Amniotic epithelial cell (primary cell): ENCODE measurements at places on chromosomes 6 and 20.

GRCh38 chr20:24597051-24597450 lies 127.6 kb downstream of the SYNDIG1 start:
- DNase-seq: no peak

DNA sequence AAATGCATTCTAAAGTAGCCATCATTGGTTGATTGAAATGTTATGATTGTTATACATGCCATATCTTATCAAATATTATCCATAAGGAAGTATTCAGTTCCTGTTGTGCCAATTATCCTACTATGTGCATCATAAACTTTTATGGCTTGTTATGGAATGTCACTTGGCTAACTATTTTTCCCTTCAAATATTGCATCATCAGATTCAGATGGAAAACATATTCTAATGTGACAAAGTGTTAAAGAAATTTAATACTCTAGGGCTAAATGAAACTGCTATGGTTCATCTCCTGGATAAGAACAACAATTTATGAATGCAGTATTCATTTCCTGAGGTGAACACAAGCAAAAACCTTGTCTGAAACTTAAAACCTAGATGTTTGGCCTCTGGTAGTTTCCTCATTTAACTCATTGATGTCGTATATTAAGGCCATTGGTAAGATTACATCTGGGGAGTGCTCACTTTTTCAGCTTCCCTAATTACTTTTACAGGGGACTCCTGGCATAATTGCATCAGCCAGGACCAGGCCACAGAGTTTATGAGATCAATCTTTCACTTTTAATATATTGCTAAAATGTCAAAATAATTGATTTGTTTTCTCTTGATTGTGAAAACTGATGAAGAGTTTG lies 134.9 kb upstream of the CEP162 start:
- DNase-seq: no peak

DNA sequence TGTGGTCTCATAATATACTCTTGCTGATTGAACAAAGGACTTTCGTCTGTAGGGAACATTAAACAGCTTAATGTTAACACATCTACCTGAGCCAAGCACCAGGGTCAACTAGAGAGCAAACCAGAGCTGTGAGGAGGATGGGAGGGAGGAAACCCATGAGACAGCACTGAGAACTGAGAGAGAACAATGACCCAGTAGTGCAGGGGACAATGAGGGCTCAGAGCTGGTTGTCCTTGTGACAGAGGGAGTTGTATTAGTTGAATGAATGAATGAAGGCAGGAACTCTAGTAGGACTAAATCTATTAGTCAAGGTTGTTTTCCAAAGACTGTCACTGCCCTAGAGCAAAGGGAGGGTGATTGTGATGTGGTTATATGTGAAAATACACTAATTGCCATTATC lies 28.2 kb upstream of the GSTA4 start:
- DNase-seq: no peak

GRCh38 chr6:134035823-134036296 lies 16.6 kb downstream of the SLC2A12 start:
- DNase-seq: peak; percentile 73

DNA sequence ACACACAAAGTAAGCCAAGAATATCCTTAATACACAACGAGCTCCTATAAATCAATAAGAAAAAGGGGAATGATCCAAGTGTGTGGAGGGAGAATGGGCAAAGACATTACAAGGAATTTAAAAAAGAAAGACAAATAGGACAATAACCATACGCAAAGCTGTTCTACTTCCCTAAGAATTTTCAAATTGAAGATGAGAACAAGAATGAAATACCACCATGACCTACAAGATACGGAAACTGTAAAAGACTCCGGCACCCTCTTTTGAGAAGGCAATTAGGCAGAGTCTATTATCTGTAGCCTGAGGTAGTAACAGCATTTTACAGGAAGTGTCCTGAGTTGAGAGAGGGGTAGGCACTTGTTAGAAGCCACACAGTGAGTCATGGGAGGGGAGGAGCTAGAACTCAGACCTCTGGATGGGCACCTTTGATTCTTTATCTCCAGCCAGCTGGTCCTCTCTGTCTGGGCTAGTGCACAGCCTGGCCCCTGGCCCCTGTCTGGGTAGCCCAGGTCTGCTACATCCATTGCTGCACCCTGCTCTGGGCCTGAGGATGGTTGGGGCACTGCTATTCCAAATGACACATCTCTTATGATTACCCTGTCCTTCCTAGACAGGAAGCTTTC lies 15.3 kb downstream of the RSPO4 start:
- no peak for DNase-seq

DNA sequence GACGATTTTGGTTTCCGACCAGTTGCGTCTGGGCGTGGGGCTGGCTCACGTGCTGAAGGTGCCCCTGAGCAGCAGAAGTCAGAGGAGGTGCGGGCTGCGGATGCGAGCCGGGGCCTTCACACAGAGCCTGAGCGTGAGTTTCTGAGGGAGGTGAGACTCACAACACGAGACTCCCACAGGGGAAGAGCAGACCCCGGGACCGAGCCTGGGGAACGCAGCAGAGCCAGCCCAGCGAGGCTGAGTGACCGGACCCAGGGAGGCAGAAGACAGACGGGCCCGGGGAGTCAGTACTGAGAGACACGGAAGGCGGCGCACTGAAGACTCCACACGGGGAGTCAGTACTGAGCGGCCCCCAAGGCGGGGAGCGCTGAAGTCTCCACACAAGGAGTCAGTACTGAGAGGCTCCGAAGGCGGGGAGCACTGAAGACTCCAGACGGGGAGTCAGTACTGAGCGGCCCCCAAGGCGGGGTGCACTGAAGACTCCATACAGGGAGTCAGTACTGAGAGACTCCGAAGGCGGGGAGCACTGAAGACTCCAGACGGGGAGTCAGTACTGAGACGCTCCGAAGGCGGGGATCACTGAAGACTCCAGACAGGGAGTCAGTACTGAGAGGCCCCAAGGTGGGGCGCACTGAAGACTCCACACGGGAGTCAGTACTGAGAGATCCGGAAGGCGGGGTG lies 77.8 kb downstream of the DLL1 start:
- no peak for DNase-seq

DNA sequence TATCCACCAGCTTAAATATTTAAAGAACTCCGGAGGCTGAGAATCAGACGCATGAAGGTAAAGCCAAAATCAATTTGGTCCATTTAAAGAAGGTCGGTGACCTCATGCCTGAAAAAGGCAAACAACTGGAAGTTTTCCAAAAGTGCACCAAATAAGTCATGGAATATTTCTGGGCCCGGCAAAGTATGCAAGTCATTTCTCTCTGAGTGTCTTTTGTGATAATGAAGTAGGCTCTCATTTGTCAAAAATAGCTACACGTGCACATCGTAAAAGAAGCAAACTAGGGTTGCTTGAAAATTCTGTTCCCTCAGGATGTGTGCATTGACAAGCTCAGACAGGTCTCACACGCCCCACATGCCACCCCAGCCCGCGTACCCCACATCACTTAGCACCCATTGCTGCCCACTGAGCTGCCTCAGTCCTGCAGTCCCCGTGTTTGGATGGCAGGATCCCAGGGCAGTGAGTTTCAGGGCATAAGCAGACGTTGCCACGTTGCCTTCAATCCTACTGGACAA lies 20.5 kb upstream of the PYGB start:
- DNase-seq: peak; percentile 61

GRCh38 chr6:155174576-155175211 lies 89.1 kb upstream of the CLDN20 start:
- peak; percentile 85 for DNase-seq

DNA sequence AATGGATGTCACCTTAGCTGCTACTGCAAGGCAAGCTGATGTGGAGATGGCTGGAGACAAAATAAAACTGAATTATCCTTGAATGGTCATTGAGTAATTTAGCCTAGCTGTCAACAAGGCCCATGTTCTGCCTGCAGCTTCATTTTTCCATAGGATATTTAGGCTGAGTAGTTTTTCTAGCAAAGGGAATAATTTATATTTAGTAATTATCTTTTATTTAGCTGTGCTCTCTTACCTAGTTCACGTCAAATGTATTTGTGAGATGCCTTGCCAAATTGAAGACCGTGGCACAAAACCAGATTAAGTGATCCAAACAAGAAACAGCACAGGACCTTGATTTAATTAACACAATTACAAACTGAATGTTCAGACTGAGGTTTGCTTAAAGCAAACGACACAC lies 77.4 kb upstream of the CEP162 start:
- DNase-seq: no peak

GRCh38 chr6:40389254-40389653 lies 197.9 kb downstream of the LRFN2 start:
- no peak for DNase-seq

GRCh38 chr6:137660296-137660731 lies 166.1 kb upstream of the OLIG3 start:
- no peak for DNase-seq

DNA sequence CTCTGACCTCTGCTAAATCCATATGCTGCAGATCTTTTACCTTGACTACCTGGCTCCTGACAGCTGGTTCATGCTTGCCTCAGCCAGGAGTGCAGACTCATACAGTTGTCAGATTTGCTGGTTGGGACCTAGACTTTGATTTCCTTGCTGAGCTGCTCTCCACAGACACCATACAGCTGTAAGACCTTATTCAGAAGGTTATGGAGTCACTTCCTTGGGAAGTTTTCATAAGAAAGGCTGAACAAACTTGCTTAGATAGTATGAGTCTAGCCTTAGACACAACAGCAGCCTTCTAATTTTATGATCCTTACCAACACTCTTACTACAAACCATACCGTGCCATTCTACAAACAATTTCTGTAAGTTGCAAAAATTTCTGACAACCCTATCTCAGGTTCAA lies 102.9 kb downstream of the EDN1 start:
- DNase-seq: no peak

GRCh38 chr6:126955621-126956020 lies 162.8 kb upstream of the RSPO3 start:
- DNase-seq: no peak

- DNase-seq: peak; percentile 39
Observed at GRCh38 chr20:34536798-34537394, 20.7 kb downstream of the DYNLRB1 start.

- DNase-seq: no peak
Observed at GRCh38 chr6:162702446-162702845, 25.1 kb downstream of the PRKN start.

GRCh38 chr6:51788121-51788520 lies 299.3 kb downstream of the PKHD1 start:
- no peak for DNase-seq

- DNase-seq: no peak
Observed at GRCh38 chr6:143155681-143156080, 95.0 kb downstream of the AIG1 start.

- DNase-seq: no peak
Observed at GRCh38 chr20:57159193-57159851, 107.1 kb downstream of the BMP7 start.

- DNase-seq: peak; percentile 34
Observed at GRCh38 chr6:127266892-127267645, 405 bp downstream of the RNF146 start.

DNA sequence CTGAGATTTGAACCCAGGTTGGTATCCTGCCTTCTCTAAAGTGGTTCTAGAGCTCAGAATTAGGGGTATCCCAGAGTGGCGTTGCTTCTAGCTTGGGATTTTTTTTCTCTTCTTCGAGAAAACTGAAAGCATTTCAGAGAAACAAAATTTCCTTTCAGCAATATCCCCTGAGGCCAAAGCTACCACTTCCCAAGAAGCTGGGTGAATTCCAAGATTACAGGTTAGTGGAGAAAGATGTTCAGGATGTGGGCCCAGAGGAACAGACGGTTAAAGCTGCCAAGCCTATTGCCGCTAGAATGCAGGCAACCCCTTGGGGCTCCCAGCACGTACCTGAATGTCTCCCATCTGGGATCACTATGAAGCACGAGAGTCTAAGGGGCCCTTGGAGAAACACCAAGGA lies 134.1 kb downstream of the FOXO3 start:
- no peak for DNase-seq

GRCh38 chr6:142898927-142899895 lies 45.8 kb downstream of the HIVEP2 start:
- DNase-seq: no peak

- no peak for DNase-seq
Observed at GRCh38 chr20:4299773-4300172, 284.4 kb upstream of the RNF24 start.

GRCh38 chr6:40550202-40551101 lies 36.7 kb downstream of the LRFN2 start:
- peak; percentile 35 for DNase-seq

- no peak for DNase-seq
Observed at GRCh38 chr6:120262354-120262753, 912.8 kb upstream of the MAN1A1 start.

GRCh38 chr20:43559147-43559987 lies 540 bp downstream of the SGK2 start:
- DNase-seq: no peak

DNA sequence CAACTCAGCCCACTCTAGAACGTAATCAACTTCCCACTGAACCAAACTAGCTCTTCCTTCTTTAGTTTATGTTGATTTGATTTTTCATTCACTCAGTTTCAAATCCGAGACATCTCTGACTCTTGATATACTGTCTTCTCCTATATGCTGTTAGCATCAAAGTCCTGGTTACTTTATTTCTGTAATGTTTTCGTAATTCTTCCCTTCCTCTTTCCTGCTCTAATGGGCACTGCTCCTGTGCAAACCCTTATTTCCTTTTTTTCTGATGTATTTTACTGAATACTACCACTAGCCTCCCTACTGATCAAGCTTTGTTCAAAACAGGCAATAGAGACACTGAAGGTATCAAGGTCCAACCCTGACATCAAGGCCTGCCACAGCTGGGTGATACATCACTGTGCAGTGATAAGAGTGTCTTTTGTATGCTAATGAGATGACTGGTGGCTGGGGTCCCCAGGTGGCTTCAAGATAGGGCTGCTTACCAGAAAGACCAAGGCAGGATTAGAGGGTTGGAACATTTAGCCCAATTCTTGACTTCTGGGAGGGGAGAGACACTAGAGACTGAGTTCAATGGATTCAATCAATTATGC lies 95.2 kb downstream of the KIF13A start:
- DNase-seq: no peak

- peak; percentile 39 for DNase-seq
Observed at GRCh38 chr6:42509765-42510164, 54.1 kb upstream of the UBR2 start.

DNA sequence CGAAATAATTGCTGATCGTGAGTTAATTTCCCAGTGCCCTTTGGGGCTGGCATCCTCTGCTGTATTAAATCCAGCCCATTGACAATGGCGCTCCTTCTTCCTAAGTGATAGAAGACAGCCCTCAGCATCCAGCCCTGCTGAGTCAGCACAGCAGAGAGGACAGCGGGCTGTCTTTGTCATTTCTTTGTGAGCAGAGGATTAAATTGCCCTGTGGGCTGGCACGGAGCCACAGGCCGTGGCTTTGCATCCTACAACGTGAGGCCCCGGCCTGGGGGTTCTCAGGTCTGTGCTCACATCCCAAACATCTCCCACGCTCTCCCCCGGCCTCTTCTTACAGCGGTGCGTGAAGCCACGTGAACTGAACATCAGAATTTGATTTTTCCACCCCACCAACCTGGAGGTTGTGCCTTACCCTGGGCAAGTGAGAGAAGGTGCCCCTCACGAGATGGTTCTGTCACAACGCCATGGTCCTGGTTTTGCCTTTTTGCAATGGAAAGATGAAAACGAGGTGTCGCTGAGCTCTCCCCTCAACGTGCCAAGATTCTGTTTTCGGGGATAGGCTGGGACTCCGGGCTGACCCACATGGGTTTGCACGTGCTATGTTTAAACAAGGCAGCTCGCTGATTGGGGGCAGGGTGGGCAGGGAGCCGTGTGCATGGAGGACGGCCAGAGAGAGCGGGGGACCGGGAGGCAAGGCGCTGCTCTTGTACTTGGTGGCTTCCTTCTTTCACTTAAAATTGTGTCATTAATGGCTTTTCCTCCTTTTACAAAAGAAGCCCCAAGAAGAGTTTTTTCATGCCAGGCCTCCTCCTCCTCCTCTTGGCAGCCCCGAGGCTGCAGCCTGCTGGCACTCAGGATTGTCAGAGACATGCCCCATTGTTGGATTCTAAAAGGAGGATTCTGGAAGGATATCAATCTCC lies 19.5 kb downstream of the CDH4 start:
- DNase-seq: no peak
